GM06990 (cell line): ENCODE measurements at places on chromosomes 2 and 18.

DNA sequence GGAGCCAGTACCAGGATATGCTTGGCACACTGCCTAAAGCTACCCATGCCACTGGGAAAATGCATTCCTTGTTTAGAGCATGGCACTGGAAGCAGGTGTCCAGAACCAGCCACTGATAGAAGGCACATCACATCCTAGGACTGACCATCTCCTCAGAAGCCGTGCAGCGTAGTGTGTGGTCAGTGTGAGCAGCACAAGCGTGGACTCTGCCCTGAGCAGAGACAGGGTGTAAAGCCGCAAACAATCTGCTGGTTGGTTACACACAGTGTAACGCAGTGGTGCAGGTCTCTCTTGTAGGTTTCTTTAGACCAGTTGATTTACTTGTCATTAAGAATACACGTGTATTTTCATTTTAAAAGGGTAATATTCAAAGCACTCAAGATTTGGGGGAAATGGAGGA lies 377.8 kb upstream of the HS6ST1 start:
- no peak for DNase-seq

DNA sequence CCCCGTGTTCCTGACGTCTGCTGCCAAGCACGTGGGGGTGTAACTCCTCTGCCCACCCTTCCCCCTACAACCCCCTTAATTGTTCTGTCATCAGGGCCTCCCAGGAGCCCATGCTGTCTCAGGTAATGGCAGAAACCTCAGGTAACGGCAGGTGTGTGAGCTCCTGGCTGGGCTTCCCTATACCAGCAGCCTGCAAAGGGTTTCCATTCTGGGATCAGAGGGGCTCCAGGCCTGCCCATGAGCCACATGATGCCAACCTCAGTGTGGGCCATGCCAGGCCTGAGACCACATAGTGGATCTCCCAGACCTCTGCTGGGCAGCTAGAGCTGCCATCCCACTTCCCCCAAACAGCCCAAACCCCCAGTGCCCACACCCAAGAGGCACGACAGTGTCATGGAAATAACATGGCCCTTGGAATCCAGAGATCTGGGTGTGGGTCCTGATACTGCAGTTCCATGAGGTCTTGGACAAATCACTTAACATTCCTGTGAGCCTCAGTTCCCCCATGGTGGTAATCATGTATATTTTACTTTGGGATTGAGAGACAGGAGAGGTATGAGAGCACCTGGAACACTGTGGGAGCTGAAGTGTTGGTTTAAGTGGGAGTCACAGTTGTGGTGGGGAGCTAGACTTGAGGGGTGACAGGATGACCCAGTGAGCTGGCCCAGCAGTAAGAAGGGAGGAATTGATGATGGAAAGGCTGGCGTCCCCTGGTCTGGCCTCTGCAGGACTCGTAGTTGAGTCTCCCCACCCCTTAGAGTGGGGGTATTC lies 59.6 kb downstream of the ATOH8 start:
- DNase-seq: no peak

- no peak for DNase-seq
These were observed 77.5 kb upstream of the LRATD1 start for GRCh38 chr2:14554849-14555545.

DNA sequence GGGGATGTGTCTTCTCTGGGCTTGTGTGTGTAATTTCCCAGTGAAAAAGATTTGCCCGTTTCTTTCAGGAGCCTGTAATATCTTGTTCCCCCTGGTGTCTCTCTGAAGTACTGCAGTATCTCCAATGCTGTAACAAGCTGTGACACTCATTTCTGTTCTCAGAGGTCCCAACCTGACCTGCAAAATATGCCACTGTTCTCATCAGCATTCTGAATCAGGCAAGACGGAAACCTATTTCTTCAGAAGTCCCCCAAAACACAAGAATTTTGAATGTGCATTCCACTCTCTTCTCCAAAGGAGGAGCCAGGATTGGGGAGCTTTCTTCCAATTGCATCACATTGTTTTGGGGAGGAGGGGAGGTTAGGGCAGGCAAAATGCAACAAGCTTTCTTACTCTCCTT lies 77.0 kb upstream of the CNGA3 start:
- DNase-seq: no peak

DNA sequence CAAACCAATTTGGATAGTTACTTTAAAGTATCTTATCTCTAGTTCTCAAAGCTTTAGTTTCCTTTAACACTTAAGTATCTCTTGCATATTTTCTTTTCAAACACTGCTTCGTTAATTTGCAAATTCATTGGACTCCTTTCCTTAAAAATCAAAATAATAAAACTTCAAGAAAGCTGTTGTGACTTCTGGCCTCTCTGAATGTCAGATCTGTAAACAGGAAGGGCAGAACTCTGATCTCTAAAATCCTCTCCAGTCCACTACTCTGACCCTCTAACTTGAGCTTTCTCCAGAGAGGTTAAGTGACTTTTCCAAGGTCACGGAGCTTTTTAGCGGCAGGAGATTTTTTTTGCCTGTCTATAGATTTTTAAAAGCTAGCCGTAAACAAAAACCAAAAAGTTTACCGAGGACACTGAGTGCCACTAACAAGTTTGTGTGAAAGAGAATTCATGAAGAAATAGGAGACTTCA lies 155.5 kb downstream of the TGIF1 start:
- DNase-seq: no peak

DNA sequence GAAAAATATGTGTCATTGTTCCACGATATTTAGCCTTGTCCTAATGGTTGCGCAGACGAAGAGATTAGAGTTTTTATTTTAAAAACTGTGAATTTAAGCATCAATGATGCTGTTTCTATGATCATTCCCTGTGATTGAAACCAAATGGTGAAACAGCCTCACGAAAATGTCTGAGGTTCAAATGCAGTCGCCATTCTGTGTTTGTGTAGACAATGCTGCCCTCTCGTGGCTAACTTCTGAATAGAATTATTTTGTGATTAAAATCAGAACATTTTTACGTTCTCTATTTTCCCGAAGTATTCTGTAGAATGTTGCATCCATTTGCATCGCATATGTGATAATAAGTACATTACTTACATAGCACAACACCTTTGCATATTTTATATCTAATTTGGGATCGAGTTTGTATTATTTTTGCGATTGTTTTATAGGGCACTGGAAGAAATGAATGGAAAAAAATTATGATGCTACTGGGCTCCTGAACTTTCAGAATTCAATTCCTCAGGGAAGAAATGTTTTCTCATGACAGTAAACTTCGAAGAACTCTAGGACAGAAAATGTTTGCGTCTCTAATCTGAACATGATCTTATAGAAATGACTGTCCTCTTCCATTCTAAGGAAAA lies 54.8 kb upstream of the CREB1 start:
- no peak for DNase-seq

GRCh38 chr2:212337486-212338343 lies 200.9 kb downstream of the ERBB4 start:
- DNase-seq: no peak

DNA sequence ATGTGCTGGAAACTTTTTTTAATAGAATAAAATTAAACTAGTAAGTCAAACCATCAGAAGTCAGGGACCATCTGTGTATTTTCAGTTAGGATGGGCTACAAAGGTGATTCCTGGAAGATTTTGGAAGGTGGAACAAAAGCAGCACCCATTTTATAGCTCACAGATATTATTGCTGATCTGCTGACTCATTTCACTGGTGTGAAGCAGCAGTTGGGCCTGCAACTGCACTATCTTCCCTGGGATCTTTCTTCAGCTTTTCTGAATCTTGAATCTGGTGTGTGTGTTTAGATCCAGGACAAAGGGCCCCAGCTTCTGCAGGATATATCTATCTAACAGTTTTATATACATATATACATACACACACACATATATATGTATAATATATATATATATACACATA lies 35.6 kb upstream of the BCL11A start:
- no peak for DNase-seq

- DNase-seq: no peak
These were observed 79.3 kb upstream of the TGFA start for GRCh38 chr2:70632966-70633365.

GRCh38 chr2:102801858-102802699 lies 40.2 kb downstream of the TMEM182 start:
- no peak for DNase-seq
